HT1080 (cell line): ENCODE measurements at places on chromosomes 1 and 21.

DNA sequence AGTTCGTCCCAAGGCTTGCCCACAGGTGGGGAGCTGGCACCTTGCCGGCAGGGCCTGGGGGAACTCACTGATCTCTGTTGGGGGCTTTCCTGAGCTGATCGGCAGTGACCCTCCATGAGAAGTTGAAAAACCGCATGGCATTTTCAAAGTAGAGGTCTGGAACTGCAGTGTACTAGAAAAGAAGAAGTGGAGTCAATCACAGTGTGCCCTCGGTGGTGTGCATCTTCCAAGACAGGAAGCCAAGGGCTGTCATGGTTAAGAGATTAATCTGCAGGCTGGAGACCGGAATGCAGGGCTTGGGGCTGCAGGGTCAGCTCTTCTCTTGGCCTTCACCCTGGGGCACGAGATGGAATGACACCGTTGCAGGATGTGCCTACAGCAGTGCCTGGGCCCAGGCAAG lies 56.8 kb downstream of the ECE1 start:
- DNase-seq, result no peak

DNA sequence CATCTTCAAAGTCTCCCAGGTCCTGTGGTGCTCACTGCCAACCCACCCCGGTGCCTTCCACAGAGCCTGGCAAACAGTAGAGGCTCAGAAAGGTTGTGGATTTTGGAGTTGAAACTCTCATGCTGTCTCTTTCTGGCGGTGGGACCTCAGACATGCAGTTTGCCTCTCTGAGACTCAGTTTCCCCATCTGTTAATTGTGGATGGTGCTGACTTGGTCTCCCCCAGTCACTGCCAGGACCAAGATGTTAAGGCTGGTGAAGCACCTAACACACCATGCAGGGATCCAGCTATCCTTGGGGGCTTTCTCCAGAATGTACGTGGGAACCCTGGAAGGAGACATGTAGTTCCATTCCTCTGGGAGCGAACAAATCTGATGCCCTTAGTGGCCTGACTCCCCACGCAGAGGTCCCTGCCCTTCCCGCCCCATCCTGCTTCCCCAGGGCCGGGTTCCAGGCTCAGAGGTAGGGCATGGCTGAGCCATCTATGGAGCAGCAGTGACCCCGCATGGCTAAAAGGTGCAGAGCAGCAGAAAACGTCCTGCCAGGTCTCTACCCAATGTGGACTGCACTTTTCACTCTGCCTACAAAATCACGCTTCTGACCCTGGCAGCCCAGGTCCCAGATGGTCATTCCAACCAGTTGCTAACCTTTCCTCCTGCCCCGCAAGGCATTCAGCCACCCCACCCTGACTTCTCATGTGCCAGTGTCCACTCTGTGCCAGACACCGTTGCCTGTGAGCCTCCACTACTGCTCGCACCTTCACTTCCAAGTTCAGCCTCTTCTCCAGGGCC lies 9.2 kb upstream of the TTC22 start:
- peak; percentile 56 for DNase-seq

- no peak for DNase-seq
Measured at GRCh38 chr1:41483001-41483850, 1.3 kb downstream of the EDN2 start.

DNA sequence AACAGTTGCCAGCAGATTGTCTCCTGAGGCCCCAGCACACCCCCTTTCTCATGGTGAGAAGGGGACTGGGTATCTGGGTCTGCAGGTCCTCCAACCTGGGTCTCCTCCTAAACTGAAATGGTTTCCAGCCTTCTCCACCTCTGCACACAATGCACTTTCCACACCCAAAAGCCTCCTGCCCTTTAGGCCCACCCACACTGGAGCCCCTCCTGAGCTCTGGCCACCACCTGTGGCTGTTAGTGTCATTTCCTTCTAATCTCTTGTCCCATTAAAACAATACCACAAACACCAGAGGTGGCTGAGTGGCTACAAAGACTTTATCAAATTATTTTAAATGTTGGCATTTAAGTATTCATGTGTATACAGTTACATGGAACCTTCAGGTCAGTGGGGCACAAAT lies 11.5 kb downstream of the GPR3 start:
- no peak for DNase-seq

DNA sequence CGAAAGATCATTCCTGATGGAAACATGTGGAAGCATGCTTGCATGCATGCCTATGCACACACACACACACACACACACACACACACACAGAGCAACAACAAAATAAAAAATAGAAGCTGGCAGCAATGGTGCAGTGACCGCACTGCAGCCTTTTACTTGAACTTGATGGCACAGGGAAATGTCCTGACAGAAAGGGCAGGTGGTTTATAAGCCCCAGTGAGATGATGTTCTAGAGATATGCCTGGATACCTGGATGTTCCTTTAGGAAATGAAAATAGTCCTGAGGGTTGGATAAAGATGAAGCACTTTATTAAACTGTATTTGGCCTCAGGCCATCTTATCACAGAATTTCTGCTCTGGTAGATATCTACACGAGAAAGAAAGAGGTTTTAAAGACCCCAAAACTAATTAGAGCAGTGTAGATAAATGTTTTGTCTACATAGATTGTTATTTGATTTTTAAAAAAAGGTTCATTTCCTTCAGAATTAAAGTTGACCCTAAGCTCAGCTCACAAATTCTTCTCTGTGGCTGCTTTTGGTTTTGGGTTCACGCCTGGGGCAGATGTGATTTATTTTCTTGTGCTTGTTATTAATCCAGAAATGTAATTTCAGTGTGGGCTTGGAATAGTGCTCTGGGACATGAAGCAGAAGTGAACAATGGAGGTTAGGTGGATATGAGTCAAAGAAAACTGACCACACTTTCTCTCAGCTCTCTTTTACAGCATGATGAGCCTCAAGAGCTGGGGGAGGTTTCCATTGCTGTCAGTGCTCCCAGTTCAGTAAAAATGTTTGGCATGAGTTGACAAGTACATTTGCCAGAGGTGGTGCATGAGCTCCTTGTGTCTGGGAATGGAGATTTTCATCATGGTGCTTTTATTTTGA lies 22.9 kb downstream of the ADAM30 start:
- DNase-seq, result peak; percentile 87
